ENCODE measurements at places on chromosomes 7 and 10. TPM values are rescaled to one million over a fixed set of nuclear protein-coding genes. Genes with fewer than 3 reads are reported as not detected.

The CNPY1 gene
- not detected for total RNA-seq

The EGFR gene
- 24.2 TPM for total RNA-seq

The PLXNA4 gene
- total RNA-seq, result 0.28 TPM

The HSPA12A gene
- 12.1 TPM for total RNA-seq

The EBF3 gene
- total RNA-seq, result 3.7 TPM

The PTF1A gene
- total RNA-seq, result not detected

The RADIL gene
- total RNA-seq, result 0.57 TPM

The HMX2 gene
- total RNA-seq, result not detected

Data from smooth muscle cell of bladder (primary cell).